Activated CD4-positive, alpha-beta T cell treated with anti-CD3 and anti-CD28 coated beads, Interleukin-2, Interleukin-4, amounts not matched to agents 100 ng/mL and 50 ng/mL, durations not matched to agents 16 hours and 8 hours (primary cell): ENCODE measurements at places on chromosomes 3 and 15.

- DNase-seq, result no peak
Measured at GRCh38 chr15:89783861-89784685, 7.9 kb downstream of the MESP2 start.

DNA sequence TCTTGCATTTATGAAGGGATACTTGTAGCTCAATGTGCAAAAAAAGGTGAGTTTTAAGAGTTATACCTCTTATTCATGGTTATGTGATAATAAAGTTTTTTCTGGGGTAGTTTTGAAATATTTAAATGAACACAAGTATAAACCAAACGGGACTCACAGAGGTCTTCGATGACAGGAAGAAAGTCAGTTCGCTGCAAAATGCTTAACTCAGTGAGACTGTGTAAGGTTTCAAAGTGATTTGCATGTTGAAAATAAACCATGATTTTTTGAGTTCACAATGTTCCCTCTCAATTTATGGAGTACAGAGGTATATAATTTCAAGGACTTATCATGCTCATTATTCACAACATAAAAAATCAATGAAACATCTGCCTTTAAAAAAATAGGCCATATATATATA is 36.3 kb upstream of the MYH15 start:
- no peak for DNase-seq

- no peak for DNase-seq
Measured at GRCh38 chr3:55692295-55692956, 205.3 kb upstream of the WNT5A start.

DNA sequence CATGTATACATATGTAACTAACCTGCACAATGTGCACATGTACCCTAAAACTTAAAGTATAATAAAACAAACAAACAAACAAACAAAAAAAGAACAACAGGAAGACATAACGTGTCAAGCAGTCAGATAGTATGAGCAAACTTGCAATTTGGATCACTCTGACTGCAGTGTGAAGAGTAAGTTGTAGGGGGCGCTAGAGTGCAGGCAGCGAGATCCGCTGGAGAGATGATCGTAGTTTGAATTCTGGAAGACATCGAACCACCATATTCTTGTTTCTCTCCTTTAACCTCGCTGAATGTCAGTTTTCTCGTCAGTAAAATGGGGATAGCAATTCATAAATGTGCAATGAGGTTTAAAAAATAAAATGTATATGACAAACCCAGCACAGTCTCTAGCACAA is 165.2 kb upstream of the LMCD1 start:
- DNase-seq, result no peak

DNA sequence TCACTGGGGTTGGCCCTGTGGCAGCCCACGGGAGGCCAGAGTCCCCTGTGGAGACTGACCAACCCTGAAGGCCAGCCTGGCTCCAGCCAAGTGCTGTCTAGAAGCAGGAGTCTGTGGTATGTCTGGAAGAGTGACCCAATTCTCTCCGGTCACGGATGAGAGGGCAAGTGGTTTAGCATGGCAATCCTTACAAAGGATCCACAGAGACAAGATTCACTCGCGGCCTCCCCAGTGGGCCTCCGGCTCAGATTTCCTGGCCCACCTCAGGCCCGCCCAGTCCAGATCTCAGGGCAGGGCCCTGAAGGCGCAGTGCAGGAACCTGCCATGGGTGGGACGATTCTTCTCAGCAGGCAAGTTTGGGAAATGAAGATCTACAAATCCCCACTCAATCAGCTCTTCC is 5.0 kb upstream of the BCL2L10 start:
- no peak for DNase-seq

DNA sequence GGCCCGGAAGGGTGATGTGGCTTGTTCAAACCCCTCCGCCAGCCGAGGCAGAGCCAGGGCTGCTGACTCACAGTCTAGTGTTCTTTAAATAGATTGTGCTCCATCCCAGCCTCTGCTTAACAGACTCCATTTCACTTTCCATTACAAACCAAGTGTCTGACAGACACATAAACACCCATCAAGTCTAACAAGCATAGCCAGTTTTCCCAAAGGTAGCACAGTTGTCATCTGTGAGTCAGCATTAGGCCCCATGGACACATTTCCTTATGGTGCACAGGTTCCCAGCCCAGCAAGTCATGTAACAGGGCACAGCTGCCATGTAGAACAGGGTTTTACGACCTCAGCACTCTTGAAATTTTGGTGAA is 109.9 kb upstream of the RAP2B start:
- DNase-seq, result no peak

GRCh38 chr15:82186719-82187406 is 75.7 kb downstream of the EFL1 start:
- DNase-seq, result no peak

DNA sequence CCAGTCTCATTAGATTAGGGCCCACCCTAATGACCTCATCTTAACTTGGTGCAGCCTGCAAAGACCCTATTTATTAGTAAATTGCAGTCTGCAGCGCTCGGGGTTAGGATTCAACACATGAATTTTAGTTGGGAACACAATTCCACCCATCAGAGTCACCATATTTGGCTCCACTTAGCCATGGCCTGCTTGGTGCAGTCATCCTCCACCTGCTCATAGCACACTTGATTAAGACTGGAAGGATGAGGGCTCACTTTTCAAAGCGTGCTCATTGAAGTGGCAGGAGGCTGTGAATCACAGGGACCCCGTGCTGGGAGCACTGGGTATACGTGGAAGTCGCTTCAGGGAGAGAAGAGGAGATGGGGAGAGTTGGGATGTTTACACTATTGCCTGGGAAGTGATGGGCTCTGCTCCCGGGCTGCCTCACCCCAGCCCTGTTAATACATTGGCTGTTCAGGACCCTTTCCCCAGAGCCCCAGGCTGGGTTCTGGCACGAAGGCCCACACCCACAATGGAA is 68.2 kb downstream of the ASB7 start:
- no peak for DNase-seq

- no peak for DNase-seq
Measured at GRCh38 chr15:53397041-53397616, 362.3 kb downstream of the WDR72 start.
